NCI-H2081 treated with DMSO at 0.1 percent for 48 hours (cell line): ENCODE measurements at places on chromosomes 11 and 22.

DNA sequence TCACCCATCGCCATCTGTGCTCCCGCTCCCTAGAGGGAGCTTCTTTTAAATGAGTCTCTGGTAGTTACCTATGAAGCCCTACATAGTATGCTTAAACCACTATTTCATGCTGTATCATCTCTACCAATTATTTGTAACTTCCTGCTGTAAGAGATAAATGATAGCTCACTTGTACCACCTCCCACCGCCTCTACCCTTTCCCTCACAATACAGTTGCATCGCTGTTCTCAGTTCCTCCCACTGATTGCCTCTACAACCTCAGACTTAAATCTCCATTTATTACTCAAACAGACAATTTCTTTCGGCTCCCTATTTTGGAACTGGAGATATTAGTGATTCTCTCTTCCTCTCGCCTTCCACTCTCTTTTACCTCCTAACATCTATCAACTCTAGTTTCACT is 222.9 kb upstream of the ZC3H12C start:
- no peak for DNase-seq

DNA sequence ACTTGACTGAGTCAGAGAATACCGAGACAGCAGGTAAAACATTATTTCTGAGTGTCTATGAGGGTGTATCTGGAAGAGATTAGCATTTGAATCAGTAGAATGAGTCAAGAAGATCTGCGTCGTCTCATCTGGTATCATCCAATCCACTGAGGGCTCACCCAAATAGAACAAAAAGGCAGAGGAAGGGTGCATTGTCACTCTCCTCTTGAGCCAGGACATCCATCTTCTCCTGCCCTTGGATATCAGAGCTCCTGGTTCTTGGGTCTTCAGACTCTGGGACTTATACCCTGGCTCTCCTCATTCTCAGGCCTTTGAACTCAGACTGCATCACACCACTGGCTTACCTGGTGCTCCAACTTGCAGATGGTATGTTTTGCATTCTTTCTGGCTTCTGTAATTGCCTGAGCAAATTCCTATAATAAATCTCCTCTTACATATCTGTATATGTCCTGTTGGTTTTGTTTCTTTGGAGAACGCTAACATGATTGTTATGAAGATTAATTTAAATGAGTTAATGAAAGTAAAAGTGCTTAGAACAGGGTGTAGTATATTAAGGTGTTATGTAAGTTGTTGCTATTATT is 49.3 kb downstream of the ME3 start:
- no peak for DNase-seq

DNA sequence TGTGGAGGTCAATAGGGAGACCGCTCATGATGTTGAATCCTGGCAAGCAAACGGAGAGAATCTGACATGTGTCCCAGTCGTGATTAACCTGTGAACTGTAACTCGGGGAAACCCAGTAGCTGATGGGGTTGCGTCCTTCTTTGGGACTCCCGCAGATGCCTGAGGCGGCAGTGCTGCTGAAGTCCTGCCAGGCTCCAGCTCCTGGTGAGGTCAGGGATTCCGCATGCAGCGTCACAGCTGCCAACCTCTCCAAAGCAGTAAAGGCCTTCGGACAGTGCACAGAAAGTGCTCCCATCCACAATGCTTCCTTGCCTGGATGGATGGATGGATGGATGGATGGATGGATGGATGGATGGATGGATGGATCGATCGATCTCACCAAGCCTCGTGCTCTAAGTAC is 13.5 kb downstream of the KCNQ1 start:
- DNase-seq: no peak

GRCh38 chr11:124769806-124770774 is 8.0 kb upstream of the ESAM start:
- no peak for DNase-seq

- no peak for DNase-seq
Measured at GRCh38 chr22:48907591-48907990, 920.1 kb downstream of the BRD1 start.

GRCh38 chr22:45552580-45553350 is 50.1 kb downstream of the FBLN1 start:
- DNase-seq: no peak

- DNase-seq: no peak
Measured at GRCh38 chr11:78557236-78557635, 17.4 kb downstream of the NARS2 start.

GRCh38 chr11:65498977-65499712 is at the start of gene MALAT1:
Gene MALAT1, plus strand, starts transcription at chr11:65499045.
- DNase-seq: peak; percentile 71

- DNase-seq: no peak
Measured at GRCh38 chr11:113667801-113668200, 38.3 kb downstream of the TMPRSS5 start.

- DNase-seq: no peak
Measured at GRCh38 chr11:115874843-115875242, 370.6 kb upstream of the CADM1 start.

DNA sequence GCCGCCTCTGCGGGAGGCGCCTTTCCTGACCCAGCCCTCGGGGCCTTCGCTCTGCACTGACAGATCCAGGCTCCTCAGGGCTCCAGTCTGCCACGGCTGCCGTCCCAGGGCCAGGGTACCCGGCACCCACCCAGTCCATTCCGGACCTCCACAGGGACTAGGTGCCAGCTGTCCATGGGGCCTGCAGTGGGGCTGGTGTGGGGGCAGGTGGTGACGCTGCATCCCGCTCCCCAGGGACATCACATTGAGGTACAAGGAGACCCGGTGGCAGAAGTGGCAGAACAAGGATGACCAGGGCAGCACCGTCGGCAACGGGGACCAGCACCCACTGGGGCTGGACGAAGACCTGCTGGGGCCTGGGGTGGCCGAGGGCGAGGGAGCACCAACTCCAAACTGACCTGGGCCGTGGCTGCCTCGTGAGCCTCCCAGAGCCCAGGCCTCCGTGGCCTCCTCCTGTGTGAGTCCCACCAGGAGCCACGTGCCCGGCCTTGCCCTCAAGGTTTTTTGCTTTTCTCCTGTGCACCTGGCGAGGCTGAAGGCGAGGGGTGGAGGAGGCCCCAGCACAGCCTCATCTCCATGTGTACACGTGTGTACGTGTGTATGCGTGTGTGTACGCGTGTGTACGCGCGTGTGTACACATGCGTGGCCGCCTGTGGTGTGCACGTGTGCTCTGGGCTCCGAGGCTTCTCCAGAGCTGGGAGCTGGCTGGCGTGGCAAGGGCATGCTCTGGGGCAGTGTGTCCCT is 16.7 kb downstream of the RNH1 start:
- DNase-seq: no peak

GRCh38 chr22:30015229-30015797 is 65.0 kb upstream of the HORMAD2 start:
- no peak for DNase-seq

- no peak for DNase-seq
Measured at GRCh38 chr11:76798671-76799065, 15.5 kb downstream of the TSKU start.

GRCh38 chr11:74269161-74269811 is 42.2 kb downstream of the P4HA3 start:
- no peak for DNase-seq

GRCh38 chr22:39317775-39318506 is 1.5 kb downstream of the RPL3 start:
- DNase-seq: no peak

- no peak for DNase-seq
Measured at GRCh38 chr11:80122211-80122610, 681.4 kb upstream of the TENM4 start.

DNA sequence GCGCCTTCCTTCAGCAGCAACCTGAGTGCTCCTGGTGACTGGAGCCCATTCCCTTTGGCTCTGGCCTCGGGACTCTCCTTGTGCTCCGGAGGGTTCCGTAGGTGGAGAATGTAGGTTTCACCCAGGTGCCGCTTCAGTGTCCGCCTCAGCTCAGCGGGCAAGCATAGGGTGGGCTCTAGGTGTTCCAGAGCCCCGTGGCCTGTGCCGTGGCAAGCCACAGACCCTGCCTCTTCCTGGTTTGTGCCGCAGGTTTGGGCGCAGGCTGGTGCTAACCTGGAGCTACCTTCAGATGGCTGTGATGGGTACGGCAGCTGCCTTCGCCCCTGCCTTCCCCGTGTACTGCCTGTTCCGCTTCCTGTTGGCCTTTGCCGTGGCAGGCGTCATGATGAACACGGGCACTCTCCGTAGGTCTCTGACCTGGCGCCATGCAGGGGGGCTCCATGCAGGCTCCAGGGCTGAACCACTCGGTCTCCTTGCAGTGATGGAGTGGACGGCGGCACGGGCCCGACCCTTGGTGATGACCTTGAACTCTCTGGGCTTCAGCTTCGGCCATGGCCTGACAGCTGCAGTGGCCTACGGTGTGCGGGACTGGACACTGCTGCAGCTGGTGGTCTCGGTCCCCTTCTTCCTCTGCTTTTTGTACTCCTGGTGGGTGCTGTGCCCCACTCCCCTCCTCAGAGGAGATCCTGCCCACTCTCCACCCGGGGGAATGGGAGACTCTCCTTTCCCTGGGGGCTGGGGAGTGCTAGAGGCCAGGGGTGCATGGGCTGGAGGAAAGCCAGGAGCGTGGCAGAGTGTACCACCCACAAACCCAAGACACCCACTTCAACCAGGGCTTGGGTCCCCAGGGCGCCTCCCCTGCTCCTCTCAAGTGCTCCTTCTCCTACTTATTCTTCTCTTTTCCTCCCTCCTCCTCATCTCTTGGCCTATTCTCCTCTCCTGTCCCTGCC is 2.4 kb downstream of the SLC22A12 start:
- DNase-seq: no peak

DNA sequence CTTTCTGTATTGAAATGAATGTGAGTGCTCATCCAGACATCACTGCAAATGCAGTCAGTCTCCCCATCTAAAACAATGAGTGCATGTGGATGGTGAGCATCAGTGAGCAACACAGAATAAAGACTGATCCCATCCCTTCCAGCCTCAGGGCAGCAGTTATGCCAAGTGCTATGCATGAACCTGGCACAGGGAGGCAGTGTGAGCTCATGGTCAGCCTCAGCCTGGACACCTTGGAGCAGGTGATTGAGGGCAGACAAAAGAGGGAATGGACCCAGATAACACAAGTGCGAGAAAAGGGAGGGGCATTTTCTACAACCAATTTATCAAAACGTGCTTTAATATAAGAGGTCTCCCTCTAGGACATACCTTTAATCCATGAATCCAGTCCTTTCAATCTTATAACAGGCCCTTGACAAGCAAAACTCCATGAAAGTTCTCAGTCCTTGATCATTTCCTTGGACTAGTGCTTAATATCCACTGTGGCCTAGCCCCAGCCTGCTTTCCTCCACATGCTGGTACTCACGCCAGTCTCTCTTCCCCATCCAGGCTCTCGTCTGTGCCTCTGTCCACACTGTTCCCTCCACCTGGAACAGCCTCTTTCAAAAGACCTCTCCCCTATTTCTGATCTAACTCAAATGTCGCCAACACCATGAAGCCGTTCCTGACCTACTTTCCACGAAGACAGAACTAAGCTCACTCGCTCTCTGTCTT is 50.5 kb upstream of the LRRC55 start:
- DNase-seq: no peak

- DNase-seq: no peak
Measured at GRCh38 chr11:27025312-27025955, 15.2 kb upstream of the BBOX1 start.

GRCh38 chr11:73288873-73289707 is 17.0 kb downstream of the P2RY6 start:
- no peak for DNase-seq

GRCh38 chr11:36243641-36244040 is 45.6 kb downstream of the COMMD9 start:
- DNase-seq: no peak

- DNase-seq: peak; percentile 7
Measured at GRCh38 chr11:6315811-6316425, 4.4 kb downstream of the CAVIN3 start.

DNA sequence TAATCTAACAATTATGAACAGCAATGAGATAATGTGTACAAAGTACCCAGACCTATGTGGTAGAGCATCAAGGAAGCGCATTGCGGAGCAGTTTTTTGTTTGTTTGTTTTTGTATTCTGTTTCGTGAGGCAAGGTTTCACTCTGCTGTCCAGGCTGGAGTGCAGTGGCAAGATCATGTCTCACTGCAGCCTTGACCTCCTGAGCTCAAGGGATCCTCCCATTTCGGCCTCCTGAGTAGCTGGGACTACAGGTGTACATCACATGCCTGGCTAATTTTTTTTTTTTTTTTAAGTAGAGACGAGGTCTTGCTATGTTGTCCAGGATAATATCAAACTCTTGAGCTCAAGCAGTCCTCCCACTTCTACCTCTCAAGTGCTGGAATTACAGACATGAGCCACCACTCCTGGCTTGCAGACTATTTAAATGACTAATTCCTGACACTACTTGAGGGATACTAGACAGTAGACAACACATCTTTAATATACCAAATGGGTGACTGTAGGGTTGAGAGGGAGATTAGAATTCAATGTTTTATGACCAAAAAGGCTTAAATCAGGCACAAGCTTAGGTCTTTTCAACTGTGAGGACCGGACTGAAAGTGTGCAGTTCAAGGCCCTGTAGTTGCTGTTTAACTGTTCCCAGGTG is 12.7 kb downstream of the OR51B4 start:
- no peak for DNase-seq

DNA sequence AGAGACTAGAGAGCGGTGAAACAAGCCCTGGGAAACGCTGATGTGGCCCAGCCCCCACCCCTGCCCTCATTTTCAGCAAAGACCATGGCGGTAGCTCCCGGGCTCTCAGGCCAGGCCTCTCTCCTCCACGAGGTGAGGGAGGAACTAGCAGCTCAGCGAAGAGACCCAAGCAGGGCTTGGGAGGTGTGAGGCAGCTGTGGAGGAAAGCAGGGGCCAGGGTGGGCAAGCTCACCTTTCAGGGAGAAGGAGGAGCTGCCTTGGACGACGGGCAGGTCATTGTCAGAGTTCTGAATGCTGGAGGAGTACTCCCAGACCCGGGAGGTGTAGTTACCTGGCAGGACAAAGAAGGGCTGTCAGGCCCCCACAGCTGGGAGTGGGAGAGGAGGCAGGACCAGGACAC is 19.9 kb downstream of the TRIM29 start:
- DNase-seq: no peak

DNA sequence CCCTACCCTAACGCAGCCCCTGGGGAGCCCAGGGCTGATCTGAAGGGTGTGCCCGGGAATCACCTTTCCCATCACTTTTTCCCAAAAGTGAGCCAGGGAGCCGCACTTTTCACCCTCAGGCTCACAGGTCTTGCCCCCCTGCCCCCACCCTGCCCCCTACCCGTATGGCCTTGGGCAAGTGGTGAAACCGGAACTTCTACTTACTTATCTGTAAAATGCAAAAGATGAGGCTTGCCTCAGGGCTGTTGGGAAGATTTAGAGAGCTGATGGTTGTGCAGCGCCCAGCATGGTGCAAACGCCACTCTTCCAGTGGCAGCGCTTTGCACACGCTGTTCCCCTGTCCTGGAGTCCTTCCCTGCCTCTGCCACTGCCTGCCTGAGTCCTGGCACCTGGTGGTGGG is 8.0 kb downstream of the SYT12 start:
- no peak for DNase-seq
